ENCODE measurements at places on chromosomes 6 and 20.

DNA sequence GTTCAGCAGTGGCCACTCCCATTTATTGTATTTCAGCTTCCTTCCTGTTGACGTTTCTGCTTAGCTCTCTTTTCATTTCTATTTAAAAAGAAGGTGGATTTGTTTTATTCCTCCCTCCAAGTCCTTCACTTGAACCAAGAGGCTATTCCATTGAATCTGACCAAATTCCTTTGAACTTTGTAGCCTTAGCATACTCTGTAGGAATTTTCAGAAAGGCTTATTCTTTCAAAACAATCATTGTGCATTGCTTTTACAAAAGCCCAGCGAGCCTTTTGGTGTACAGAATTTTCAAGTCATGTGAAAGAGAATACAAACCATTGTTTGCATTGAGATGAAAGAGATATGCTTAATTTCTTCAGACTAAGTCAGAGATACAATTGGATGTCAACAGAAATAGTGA lies 151.0 kb upstream of the INSM1 start:
- no peak for DNase-seq

DNA sequence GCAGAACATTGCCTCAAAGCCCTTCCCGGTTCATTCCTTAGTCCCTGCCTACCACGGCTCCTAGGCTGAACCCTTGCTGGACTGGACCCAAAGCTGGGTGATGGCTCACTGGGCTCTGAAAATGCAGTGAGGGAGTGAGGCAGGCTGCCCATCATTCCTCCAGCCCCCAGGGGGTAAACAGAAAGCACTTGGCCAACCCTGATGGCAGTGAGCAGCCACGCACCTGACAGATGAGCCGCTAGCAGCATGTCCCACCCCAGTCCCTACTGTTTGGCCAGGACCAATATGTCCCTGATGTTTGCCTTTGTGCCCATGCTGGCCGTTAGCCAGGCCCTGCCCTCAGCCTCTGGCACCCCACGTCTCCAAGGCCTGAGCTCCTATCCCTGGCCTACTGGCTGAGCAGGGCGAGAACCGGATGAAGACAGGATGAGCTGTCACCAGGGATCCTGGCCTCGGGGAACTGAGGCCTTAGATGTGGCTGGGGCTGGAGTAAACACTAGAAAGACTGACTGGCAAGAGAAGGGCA lies 19.4 kb upstream of the BAK1 start:
- DNase-seq: no peak

DNA sequence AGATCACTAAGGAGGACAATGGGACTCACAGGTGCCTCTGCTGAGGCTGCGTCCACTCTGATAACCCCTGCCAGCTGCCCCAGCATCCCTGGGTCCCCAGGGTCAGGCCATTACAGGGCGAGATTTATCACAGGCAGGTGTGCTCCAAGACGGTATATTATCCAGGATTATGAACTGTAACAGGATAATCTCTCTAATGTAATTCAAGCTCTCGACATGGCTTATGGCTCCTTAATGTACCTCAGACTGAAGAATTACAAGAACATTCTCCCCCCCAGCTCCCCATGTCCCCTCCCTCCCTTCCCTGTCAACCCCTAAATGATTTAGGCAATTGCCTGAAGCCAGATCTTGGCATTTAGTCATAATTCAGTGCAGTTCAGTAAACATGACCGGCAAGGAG lies 86.8 kb downstream of the NCR2 start:
- DNase-seq: no peak

DNA sequence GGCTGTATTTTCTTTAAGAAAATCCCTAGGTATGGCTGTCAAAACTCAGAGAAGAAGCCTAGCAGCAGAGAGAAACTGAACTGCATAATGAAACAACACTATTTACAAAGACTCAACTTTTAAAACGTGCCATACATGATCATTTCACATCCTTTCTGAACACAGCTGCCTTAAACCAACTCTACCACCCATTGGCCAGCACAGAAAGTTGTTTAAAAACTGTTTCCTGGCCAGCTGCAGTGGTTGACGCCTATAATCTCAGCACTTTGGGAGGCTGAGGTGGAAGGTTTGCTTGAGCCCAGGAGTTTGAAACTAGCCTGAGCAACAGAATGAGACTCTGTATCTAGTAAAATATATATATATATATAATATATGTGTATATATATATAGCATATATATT lies 336.4 kb upstream of the SOX4 start:
- DNase-seq: no peak

- DNase-seq: no peak
Measured at GRCh38 chr6:16200321-16200883, 38.0 kb upstream of the GMPR start.

DNA sequence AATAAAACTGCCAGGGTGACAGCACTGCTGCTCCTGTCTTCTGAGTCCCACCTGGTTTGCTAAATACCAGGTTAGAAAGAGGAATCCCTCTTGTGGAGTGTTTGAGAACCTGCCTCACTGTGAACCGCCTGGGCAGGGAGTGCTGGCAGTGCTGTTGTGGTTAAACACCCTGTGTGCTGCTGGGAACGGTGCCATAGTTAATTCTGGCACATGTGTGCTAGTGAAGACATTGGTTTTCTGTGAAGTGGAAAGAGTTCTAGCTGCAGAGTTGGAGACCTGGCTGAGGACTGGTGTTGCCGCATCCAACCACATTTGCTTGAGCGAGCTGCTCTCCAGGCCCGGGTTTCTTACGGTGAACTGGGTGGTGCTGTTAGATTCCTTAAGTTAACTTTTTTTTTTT lies 72.7 kb downstream of the IGF2R start:
- no peak for DNase-seq

- no peak for DNase-seq
Measured at GRCh38 chr6:144544266-144544830, 259.2 kb downstream of the UTRN start.

DNA sequence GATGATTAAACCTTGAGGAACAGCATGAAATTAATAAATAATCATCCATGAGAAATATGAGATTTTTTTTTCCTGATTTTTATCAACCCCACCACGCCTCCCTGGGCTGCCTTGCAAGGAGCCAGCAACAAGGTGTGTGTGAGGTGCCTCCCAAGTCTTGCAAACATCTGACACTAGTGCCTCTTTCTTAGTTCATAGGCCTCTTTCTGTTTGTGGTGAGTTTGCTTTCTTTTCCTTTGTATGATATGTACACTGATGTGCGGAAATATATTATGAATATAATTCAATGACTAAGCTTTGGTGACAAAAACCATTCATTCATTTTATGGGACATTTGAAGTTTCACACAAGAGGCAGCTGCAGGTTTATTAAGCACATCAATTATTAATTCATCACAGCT lies 63.2 kb upstream of the SYNDIG1 start:
- no peak for DNase-seq

DNA sequence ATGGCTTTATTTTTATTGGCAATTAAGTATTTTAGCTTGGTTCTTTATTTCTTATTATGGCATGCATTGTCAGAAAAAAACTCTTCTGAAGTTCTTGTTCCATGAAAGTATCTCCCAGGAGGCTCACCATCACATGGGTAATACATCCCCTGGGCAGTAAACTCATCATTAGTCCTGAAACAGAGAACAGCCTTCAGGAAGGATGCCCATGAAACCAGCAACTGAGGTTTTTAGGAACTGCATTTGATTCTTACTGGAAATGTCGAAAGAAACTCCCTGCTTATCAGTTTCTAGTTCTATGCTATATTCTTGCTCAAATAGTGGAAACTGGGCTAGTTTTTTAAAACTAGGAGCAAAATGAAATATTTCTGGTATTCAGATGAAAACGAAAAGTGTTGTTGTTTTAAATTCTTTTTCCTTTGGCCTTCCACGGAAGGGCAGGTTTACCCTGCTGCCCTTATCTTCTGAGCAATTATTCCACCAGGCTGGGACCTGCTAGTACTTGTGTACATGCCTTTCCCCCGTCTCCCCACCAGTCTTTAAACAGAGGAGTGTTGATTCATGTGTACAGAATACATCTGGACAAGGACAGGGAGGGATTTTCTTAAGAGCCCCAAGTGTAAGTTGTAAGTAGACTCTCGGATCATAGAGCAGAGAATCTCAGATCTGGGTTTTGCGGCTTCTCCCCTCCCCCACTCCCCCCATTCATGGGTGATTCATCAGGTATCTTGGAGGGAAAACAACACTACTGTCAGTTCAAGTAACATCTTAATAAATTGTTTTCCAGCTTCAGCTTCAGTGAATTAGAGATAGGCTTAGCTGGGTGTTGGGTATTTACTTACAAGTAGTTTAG lies 81.5 kb downstream of the RTN4IP1 start:
- DNase-seq: no peak

DNA sequence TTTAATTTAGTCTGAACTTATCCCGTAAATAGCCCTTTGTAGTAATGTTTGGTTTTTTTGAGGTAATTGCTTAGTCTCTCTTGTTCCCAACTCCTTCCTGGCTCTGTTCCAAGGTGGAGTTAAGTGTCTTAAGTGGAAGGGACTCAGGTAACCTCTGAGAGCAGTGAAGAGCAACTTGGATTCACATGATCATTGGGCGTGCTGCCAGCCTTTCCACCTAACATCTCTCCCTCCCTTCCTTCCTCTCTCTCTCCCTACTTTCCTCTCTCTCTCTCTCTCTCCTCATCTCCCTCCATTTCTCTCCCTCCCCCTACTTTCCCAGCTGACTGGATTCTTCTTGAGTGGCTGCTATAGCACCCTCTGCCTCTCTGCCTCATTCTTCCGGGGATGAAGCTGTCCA lies 232.9 kb upstream of the SASH1 start:
- DNase-seq: no peak

- no peak for DNase-seq
Measured at GRCh38 chr6:125866433-125866832, 75.7 kb downstream of the NCOA7 start.

DNA sequence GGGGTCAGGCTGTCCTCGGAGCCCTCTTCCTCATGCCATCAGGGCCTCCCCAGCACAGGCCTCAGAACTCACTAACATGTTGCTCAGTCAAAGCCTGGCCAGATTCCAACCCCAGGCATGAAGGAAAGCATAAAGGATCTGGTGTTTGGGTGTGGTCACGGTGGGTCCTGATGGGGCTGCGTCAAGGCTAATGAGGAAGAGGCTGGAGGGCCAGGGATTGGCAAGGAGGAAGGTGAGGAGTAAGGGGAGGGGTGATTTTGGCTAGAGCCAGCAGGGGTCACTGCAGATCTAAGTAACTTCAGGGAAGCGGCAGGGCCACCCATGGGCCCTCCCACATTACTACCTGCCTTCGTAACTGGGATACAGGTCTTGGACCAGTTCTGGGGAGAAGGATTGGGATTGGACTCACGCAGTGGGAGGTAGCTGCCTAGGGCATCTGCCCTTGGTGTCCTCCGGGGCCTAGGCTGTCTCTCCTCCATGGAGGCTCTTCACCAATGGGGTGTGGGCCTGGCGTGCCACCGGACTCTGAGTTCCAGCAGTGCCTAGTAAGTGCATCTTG lies 36.2 kb upstream of the MRPS18A start:
- no peak for DNase-seq

All from cortex of kidney (tissue), 1 donor.